ENCODE measurements at places on chromosomes 13 and 19.

DNA sequence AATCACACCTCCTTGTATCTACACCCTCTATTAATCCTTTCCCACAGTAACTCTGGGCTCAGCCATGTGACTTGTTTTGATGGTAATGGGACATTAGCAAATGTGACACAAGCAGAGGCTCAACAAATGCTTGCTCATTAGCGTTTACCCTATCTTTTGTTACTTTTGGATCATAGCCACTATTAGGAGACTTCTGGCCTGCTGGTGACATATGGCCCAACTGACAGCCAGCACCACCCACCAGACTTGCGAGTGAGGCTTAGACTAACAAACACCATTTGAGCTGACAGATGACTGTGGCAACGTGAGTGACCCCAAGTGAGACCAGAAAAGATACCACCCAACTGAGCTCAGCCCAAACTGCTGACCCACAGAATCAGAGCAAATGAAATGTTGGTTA lies 154.1 kb downstream of the OLFM4 start:
- DNase-seq = no peak

DNA sequence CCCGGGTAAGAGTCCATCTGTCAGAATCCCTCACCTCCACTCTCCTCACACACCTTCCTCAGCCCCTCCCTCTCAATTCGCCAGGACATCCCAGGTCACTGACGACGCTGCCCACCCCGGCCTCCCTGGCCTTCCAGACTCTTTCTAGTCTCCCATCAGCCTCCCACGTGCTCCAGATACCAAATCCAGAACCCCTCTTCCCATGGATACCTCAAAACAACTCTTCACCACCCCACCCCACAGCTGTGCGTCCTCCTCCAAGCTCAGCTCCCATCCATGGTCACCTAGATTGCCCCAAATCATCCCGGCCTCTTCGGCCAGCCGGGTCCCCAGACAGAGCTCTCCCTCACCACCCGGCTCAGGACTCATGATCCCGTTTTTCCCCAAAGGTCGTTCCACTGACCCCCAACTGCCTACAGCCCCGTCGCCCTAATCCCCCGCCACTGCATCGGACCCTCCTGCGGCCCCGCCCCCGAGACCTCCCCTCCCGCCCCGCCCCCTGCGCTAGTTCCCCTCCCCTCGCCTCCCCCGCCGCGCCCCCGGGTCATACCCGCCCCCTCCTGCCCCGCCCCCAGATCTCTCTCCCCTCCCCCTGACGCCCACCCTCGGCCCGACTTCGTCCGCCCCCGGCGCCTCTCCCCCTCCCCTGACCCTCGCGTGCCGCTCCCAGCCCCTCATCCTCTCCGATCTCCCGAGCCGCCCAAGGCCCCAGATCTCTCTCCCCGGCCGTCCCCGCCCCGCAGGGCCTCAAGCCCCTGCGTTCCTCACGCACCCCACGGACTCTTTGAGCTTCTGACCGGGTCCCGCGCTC lies 546 bp downstream of the UBXN6 start:
- peak; percentile 38 for DNase-seq

DNA sequence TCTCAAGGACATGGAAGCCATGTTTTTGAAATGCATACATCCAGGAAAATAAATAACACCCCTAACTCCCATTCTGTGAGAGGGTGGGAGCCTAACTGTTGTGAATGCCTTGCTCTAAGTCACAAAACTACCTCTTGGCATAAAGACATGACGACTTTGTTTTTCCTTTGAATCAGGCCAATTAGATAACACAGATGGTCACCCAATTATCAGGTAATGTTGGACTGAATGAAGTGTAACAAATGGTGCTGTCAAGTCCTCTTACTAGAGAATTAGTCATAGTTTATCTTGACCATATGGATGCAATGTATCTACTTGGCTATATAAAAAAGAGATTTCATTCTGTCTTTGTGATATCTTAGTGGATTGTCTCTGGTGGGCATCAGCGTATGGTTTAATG lies 553.6 kb upstream of the ATXN8OS start:
- no peak for DNase-seq

- no peak for DNase-seq
These were observed 6.9 kb downstream of the MKNK2 start for GRCh38 chr19:2043961-2044708.

DNA sequence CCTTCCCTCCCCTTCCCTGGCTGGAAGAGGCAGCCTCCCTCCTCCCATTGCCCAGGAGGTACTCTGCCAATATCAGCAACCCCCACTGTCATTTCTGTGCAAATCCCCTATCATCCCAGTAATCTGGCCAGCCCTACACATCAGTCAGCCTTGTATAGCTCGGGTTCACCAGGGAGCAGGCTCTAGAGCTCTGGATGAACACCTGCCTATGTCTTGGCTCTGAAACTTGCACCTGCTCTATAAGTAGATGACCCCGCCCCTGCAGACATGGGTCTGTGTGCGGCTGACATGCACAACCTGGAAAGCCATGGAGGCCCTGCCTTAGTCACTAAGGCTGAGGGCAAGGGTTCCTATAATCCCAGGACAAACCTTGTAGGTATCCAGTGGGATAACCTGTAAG lies 1042.9 kb downstream of the UQCRFS1 start:
- DNase-seq = no peak

GRCh38 chr19:53521373-53522202 lies 16.4 kb upstream of the ZNF331 start:
- no peak for DNase-seq

GRCh38 chr13:52896827-52897659 lies 48.6 kb upstream of the PCDH8 start:
- no peak for DNase-seq

- no peak for DNase-seq
These were observed 28.2 kb upstream of the GPI start for GRCh38 chr19:34336781-34337271.

DNA sequence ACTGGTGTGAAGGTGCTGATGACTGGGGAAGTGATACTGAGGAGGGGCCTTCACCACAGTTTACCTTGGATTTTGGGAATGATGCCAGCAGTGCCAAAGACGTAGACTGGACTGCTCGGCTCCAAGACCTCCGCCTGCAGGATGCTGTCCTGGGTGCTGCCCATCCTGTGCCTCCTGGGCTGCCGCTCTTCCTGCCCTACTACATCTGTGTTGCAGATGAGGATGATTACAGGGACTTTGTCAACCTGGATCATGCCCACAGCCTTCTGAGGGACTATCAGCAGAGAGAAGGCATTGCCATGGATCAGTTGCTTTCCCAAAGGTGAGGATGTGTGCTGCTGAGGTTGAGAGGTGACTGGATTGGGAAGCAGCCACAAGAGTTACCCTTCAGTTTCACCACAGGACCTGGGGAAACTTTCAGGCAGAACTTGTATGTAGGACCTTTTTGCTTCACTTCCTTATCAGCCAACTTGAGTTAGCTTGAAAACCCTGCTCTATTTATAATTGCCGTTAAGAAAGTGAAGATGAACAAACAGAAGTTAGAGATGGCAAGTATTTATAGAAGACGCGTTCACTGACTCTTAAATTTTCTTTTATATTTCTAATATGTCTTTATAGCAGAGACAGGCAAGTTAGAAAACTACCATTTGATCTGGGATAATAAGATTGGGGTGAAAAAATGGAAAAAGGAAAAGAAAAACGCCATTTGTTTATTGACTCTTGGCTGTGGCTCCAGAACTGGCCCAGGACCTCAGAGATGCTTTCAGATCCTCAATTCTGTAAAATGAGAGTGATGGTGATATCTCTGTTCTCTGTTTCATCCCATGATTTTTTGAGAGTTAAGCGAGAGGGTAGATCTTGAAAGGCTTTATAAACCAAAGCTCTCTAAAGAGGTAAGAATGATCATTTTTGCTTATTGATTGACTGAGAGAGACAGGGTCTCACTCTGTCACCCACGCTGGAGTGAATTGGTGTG lies 5.3 kb downstream of the PDCD2L start:
- no peak for DNase-seq

DNA sequence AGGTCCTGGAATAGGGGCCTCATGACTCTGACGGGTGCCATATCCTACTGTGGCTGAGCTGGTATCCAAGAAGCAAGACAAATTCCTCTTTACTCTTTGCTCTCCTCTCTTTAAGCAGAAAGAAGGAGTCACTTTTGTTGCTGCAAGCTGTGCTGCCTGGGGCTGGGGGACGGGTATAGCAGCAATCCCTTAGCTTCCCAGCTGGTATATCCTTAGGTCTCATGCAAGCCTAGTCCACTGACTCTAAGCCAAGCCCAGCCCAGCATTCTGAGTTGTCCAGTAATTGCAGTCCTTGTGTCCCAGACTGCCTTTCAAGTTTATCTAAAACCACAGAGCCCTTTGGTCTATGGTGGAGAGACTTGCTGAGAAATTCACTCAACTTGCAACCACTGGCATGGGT lies 893.0 kb upstream of the PRR20A start:
- no peak for DNase-seq

- no peak for DNase-seq
These were observed 2.0 kb upstream of the RCBTB1 start for GRCh38 chr13:49587311-49587847.
